SK-N-MC (cell line): ENCODE measurements at places on chromosomes 1 and 21.

GRCh38 chr1:77200806-77201205 lies 18.4 kb downstream of the PIGK start:
- DNase-seq = no peak

DNA sequence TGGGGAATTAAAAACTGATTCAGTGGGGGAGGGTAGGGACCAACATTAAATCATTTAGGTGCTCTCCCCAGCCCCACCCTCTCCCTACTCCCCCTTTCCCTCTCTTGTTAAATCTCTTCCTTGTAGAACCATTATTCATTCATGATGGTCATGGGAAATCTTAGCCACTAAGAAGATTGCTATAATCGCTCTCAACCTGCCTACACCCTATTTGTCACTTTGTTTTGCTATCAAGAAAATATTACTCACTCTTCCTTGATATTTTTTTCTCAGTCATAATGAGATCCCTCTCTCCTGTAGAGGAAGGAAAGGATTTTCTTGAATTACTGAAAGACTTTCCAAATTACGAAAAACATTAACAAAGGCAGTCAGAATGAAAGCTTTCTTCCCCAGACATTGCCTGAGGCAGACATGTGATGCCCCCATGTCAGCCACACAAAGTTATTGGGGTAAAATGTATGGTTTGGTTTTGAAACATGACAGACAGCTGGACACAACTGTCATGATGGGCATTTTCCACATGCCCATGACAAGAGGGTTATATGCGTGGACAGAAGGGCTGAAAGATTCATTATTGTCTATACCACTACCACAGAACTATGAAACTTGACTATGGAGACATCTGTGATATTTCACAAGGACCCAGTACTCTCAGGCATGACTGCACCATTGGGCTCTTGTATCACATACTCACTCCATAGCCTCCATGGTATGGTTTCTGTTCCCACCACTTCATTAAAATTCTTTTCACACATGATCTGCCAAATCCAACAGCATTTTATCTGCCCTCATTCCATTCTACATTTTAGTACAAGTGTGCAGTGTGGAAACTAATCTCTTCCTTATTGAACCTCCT lies 420.1 kb downstream of the DISC1 start:
- no peak for DNase-seq

DNA sequence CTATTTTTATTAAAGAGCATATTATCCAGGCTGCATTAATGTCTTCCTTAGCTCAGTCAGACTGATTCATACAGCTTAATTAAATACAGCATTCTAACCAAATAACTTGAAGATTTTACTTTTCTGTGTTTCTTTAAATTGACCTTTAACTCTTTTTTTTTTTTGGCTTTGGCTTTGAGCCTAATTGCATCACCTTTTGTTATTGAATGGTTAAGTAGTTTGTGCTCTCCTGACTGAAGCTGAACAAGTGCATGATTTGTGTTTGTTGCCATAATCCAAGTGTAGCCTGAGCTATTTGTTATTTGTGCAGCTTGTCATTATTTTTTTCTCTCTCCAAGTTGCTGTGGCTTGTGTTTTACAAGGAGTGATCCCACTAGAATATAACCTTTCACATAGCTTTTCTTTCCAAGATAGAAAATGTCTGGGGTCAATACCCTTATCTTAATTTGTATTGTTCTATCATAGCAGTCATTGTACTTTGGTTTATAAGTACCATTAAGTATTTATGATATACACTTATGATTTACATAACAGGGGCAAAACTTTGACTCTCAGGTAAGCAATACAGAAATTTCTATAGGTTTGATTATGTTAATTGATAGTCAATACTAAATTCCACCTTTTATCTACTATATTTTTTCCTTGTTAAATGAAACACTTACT lies 31.6 kb downstream of the CDC14A start:
- no peak for DNase-seq

DNA sequence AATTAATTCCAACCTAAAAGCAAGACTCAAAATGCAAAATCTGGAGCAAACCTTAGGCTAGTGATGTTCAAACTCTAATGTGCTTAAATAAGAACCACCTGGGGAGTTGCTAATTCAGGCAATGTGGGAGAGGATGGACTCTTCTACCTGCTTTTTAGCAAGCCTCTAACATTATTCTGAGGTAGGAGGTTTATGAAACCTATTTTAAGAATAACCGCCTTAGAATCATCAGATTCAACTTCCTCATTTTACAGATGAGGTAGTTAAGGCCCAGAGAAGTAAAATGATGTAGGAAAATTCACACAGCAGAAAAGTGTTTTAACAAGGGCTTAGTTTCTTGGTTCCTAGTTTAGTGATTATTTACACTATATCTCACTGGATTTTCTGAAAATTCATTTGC lies 8.6 kb upstream of the NTNG1 start:
- no peak for DNase-seq

DNA sequence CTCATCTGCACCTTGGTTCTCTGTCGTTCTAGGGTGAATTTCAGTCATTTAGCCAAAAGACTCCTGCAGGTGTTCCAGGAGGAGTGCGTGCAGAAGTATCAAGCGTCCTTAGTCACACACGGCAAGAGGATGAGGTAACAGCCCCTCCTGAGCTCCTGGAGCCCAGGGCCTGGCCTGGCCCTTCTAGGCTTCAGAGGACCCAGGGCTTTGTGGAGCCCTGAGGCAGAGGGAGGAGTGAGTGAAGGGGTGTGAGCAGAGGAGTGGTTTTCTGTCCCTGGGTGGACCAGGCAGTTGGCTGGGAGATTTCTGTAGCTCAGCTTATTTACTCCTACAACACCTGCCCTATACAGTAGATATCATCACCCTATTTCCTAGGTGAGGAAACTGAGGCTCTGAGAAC lies 15.7 kb upstream of the RASSF5 start:
- DNase-seq = no peak

- DNase-seq = no peak
These were observed 62.3 kb upstream of the RCOR3 start for GRCh38 chr1:211196880-211197279.

DNA sequence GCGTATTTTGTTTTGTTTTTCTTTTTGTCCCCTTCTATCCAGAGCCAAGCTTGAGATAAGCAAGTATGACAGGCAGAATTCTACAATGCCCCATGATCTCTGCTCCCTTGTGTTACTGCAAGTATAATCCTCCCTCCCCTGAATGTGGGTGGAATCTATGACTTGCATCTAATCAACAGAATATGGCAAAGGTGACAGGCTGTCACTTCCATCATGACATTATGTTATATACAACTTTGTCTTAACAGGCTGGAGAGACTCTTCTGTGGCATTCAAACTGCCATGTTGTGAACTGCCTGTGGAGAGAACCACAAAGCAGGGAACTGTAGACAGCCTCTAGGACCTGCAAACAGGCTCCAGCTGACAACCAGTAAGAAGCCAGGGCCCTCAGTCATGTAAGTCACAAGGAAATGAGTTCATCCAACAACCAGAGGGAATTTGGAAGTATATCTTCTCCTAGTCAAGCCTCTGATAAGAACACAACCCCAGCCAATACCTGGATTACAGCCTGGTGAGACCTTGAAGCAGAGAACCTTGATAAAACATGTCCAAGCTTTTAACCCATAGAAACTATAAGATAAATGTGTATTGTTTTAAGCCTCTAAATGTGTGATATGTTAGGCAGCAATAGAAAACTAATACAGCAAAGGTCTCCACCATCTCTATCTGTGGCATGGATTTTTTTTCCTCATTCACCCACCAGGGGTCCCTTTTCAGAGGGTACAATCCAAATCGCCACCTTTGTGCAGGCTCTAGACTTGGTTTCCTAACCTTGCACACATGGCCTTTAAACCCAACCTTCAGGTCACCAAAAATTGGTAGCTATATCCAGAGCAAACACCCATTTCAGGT lies 5.7 kb upstream of the C1orf162 start:
- no peak for DNase-seq

DNA sequence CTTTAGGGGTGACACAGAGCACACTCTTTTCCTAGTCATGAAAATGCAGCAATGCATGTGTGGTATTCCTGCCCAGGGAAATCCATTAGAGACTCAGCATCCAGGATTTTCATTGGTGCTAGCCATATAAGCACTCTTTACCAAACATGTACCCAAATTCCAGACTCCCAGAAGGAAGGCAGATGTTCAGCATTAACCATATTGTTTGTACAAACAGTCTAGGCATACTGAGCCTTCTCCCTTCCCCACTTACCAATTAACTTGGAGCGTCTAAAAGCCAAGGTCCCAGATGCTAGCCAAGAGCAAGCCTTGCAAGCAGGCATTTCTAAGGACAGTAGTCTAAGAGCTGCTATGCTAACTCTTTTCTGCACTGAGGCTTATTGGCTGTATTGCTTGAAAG lies 27.9 kb downstream of the ZBED6 start:
- no peak for DNase-seq

- no peak for DNase-seq
These were observed 62.9 kb upstream of the ATP1A1 start for GRCh38 chr1:116310180-116310579.

GRCh38 chr1:155466996-155467395 lies 95.6 kb downstream of the ASH1L start:
- DNase-seq = no peak

GRCh38 chr1:1059494-1060280 lies 14.4 kb downstream of the RNF223 start:
- no peak for DNase-seq

DNA sequence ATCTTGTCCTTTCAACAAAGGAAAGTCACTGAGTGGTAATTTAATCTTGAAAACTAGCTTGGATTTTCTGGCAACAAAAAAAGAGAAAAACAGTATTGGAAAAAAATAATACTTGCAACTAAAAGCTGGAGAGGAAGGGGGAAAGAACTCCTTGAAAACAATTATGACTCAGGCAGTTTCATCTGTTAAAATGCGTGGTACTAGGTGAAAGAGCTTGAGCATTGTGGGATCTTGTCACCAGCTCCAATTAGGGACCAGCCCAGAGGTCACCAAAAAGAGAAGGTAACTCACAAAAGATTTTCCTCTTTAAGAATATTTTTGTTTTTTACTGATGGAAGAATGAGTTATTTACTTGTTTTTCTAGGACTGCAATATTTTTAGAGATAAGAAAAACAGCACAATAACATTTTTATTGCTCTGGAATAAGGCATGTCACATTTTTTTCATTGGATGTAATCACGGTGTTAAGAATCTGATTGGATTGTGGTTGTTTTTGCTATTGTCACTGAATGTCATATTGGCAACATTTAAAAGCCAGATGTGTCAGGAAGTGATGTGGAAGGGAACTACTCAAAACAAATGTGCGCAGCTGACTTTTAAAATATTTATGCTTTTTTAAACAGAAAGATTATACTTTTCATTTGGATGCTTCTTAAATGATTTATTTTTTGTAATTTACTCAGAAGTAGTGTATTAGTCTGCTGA lies 78.5 kb upstream of the ADAMTS5 start:
- no peak for DNase-seq

GRCh38 chr21:20996421-20997310 lies 1.5 kb upstream of the NCAM2 start:
- no peak for DNase-seq

GRCh38 chr1:119506941-119507340 lies at the start of gene HSD3B1:
Gene HSD3B1 (plus strand): TSS chr1:119507210. CDS start chr1:119507477, 267 bp downstream.
- DNase-seq = no peak

GRCh38 chr1:64624808-64625207 lies 120.1 kb upstream of the RAVER2 start:
- no peak for DNase-seq

GRCh38 chr1:184379111-184379752 lies 7.6 kb upstream of the C1orf21 start:
- DNase-seq = no peak

GRCh38 chr1:10400013-10400412 lies 1.1 kb downstream of the PGD start:
- no peak for DNase-seq

- no peak for DNase-seq
These were observed 22.9 kb upstream of the ZNF678 start for GRCh38 chr1:227540170-227541098.

GRCh38 chr21:38352536-38353219 lies 95.9 kb downstream of the KCNJ15 start:
- no peak for DNase-seq

DNA sequence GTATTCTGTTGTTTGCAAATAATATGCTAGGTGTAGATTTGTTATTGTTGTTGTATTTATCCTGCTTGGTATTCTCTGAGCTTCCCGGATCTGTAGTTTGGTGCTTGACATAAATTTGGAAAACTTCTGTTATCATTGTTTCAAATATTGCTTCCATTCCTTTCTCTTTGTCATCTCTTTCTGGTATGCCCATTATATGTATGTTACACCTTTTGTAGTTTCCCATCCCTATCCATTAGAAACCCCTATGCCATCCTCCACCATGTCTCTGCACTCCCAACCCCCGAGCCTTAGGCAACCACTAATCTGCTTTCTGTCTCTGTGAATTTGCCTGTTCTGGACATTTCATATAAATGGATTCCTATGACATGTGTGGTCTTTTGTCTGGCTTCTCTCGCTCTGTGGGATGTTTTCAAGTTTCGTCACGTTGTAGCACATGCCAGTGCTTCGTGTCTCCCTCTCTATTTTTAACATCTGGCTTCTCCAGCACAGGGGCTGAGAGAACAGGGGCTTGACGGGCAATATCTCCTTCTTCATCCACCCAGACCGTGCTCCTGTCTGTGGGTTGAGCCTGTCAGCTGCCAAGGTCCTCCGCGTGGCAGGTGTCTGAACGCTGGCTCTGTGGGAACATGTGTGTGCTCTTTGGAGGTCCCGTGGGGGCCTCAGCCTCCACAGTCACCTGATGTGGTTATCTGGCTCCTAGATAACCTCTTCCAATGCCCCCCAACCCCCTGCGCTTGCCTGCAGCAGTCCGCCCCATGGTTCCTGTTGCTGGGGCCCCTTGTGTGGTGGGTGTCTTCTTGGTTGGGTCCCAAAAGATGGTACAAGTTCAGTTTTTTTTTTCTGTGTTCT lies 32.8 kb upstream of the MAN1C1 start:
- no peak for DNase-seq

- DNase-seq = no peak
These were observed 144.5 kb upstream of the SMYD2 start for GRCh38 chr1:214136324-214136919.

DNA sequence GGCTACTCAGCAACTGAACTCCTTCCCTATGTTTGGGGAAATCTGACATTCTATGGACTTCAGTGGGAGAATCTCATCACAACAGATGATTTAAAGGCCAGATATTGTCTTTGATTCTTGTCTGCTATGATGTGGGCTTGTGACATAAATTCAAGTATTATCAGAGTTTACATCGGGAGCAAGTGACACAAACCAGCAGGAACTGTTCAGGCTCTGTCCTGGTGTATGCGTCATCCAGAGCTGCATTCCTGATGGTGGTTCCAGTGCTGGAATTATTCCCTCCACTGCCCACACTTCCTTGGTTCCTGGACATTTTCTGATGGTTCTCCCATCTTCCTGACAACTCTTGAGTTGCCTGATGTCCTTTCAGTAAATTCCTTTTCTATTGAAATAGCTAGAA lies 10.8 kb upstream of the LSM10 start:
- DNase-seq = no peak

GRCh38 chr1:10217748-10218441 lies 7.5 kb downstream of the KIF1B start:
- DNase-seq = no peak
